ENCODE measurements at places on chromosomes 1 and 21.
A peak's percentile ranks its signal among the peaks of the same experiment; 100 is the strongest.

GRCh38 chr1:99682291-99682751, 36.4 kb downstream of the PALMD start:
- DNase-seq = no peak

DNA sequence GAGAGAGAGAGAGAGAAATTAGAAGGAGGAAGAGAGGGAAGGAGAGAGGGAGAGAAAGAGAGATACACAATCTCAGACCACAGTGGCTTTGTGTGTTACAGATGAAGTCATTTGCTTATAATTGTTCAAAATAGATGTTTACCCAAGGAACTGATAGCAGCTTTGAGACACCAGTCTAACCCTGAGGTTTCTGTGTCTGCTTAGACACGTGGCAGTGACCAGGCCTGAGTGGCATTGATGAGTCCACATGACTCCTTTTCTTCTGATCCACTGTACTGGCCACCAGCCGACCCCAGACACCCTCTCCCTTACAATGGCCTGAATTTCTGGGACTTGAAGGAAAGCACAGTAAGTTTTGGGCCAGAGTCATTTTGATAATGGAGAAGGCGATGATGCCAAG, 104.9 kb downstream of the DUSP10 start:
- no peak for DNase-seq

GRCh38 chr1:220888417-220888986, 9.3 kb downstream of the HLX start:
- no peak for DNase-seq

DNA sequence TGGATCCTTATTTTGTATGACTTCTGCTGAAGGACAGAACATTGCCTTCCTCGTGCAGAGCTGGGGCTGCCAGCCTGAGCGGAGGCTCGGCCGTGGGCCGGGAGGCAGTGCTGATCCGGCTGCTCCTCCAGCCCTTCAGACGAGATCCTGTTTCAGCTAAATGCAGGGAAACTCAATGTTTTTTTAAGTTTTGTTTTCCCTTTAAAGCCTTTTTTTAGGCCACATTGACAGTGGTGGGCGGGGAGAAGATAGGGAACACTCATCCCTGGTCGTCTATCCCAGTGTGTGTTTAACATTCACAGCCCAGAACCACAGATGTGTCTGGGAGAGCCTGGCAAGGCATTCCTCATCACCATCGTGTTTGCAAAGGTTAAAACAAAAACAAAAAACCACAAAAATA, 27.5 kb upstream of the KDM4A start:
- DNase-seq = no peak

DNA sequence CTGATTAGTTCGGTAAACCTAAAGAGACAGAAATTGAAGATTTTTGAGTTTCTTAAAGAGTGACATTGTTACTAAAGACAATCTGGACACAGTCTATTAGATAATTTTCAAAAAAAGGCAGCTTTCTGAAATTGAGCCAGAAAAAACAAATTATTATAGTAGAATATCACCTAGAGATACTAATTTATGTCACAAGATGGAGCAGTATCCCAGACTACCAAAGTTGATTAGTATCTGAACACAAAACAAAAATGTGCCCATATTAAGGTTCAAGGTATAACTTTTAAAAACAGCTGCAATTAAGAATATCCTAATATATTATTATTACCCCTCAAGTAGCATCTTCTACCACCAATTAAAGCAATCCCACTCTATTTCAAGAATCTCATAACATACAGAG, 40.5 kb upstream of the SYT2 start:
- DNase-seq = no peak

DNA sequence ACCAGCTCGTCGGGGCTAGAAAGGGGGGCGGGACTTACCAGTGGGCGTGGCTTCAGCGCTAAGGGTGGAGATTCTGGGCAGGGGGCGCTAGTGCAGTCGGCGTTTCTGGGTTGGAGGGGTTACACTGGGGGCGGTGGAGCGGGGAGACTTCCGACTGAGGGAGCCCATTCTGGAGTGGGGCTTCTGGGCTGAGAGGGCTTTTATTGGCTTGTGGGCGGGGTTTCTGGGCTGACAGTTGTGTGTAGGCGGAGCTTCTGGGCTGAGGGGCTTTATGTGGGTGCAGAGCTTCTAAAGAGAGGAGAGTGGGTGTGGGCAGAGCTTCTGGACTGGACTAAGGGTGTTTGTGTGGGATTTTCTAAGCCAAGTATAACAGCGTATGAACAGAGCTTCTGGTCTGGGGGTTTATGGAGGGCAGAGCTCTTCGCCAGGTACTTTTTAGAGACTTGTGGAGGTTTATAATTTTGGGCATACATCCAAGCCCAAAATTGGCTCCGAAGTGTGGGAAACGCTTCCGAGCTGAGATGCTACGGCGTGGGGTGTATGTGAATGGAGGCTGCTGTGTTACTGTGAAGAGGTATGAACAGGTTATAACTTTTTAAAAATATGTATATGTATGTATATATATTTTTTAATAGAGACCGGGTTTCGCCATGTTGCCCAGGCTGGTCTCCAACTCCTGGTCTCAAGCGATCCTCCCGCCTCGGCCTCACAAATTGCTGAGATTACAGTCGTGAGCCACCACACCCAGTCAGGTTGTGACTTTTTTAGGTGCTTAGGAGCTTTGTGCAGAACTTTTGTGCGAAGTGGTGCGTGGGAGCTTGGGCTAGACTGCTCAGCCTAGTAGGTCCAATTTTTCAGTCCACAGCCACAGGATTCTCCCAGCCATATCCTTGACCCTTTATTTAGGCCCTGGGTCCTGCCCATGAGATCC, 825 bp downstream of the TMEM39B start:
- peak; percentile 95 for DNase-seq

- no peak for DNase-seq
These were observed 34.0 kb upstream of the GADD45A start for GRCh38 chr1:67651031-67651430.

DNA sequence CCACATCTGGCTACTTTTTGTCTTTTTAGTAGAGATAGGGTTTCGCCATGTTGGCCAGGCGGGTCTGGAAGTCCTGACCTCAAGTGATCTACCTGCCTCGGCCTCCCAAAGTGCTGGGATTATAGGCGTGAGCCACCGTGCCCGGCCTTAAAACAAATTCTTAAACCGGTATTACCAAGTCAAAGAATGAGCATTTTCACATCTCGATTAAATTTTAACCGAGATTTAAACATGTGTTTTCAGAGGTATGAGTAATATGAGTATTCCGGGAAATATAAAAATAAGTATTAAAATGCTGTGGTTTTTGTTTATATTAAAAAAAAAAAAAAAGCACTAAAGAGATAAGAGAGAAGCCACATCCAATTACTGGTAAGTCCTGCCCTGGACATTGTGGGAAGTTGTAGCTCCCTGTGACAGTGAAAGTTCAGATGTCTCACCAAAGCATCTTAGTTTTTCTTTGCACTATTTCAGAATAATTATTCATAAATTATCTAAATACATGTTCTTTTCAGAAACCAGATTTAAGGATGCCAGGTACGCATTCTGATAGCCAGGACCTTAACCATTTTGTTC, 24.9 kb downstream of the ZNF281 start:
- DNase-seq = no peak

GRCh38 chr21:31517664-31518414, 141.7 kb upstream of the SOD1 start:
- no peak for DNase-seq

DNA sequence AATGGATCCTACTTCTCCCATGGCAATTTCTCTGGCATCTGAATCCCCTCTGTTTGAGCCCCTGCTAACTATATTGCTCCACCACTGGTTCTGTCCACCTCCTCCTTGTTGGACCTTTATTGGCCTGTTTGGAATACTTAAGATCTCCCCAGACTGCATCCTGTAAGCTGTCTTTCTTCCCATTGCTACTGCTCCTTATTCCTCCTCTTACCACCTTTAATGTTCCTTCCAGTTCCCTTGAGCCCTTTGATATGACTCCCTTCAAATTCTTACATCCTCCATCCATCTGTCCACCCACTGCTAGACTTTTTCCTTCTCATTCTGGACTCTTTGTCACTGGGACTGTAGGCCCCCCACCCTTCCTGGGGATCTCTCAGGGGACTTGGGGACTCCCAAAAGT, 31.0 kb downstream of the LRIG2 start:
- no peak for DNase-seq

DNA sequence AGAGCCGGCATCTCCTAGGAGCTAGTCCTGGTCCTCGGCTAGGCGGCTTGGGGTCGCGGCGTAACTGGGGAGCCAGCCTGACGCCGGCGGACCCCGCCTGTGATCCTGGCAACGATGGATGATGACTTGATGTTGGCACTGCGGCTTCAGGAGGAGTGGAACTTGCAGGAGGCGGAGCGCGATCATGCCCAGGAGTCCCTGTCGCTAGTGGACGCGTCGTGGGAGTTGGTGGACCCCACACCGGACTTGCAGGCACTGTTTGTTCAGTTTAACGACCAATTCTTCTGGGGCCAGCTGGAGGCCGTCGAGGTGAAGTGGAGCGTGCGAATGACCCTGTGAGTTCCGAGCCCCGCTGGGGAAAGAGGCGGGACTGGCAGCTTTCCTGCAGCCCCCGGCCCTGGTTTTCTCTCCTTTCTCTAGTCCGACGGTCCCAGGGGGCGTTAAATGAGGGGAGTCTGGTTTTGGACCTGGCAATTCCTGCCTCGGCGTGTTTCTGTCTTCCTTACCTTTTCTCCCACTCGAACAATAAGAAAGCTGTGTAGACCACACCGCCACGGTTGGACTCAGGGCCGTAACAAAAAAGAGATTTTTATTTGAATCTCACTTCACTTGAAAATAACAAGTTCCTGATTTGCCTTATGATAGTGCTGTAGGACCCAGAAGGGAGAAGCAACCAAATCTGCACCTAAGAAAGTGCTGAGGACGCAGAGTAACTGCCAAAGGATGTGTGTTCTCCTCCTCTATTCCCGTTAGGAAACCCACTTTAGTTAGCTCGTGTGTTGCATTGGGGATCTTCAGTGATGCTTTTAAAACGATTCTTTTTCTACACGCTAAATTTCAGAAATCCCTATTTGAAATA, at the start of gene SPRTN:
Gene SPRTN, plus strand, starts transcription at position 24 of the 859 bp plus-strand sequence. Its CDS starts 91 bp downstream, at position 115.
- no peak for DNase-seq

GRCh38 chr1:115557715-115558114, 84.1 kb upstream of the VANGL1 start:
- DNase-seq = no peak
